ENCODE measurements at places on chromosomes 3 and 15. TPM values are rescaled to one million over a fixed set of nuclear protein-coding genes. Genes with fewer than 3 reads are reported as not detected.

DNA sequence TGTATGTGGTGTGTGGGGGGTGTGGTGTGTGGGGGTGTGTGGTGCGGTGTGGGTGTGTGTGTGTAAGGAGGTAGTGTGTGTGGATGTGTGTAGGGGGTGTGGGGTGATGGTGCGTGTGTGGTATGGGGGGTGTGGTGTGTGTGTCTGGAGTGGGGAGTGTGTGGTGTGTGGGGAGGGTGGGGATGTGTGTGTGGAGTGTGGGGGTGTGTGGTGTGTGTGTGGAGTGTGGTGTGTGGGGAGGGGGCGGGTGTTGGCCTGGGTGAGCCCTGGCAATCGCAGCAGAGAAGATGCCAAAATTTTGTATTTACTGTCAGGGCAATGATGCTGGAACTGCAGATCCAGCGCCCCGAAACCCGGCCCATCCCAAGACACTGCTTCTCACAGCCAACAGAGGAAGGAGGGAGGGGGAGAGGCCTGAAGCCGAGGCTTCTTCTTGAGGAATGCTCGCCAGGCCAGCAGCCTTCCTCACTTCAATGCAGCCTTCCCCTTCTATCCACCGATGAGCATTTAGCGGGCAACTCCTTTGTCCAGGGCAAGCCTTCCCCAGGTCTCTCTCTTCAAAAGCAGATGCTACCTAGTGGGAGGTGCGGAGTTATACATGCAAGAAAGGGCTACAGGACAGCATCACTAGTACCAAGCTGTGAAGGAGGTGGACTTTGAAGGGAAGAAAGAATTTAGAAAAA, 11.9 kb upstream of the SRP14 start:
- no peak for DNase-seq

DNA sequence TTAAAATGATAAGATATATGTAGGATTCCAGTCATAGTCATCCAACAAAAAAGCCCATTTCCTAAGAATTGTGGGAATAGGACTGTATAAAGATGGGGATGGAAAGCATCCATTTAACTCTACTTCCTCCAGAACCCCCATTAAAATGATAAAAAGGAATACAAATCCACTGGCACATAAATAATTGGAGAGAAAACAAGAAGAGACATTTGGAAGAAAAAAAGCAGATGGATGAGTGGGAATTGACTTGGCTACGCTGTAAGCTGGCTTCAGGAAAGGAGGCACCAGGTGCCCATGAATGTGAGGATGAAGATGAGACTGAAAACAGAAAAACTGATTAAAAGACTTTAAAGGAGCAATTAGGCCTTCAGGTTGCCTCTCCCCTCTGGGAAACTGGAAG, 91.8 kb downstream of the ST8SIA2 start:
- DNase-seq = no peak

GRCh38 chr15:74433592-74434262, at the start of gene SEMA7A:
Gene SEMA7A (minus strand): TSS chr15:74433958. CDS start chr15:74433918, 40 bp downstream.
- peak; percentile 51 for DNase-seq

DNA sequence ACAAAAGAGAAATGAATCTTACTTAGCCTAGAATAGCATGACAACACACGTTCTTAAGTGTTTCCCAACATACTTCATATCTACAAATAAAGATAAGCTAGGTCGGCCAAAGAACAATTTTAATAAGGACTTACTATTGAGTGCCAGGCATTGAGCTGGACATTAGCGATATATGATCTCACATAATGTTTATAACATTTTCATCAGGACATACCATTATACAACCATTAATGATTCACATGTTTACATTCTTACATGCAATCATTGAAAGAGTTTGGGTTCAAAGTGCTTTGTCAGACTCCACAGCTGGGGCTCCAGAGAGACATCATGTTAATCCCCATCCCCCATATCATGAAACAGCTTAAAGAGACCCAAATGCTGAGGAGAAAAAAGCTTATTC, 189.0 kb downstream of the STT3B start:
- no peak for DNase-seq

DNA sequence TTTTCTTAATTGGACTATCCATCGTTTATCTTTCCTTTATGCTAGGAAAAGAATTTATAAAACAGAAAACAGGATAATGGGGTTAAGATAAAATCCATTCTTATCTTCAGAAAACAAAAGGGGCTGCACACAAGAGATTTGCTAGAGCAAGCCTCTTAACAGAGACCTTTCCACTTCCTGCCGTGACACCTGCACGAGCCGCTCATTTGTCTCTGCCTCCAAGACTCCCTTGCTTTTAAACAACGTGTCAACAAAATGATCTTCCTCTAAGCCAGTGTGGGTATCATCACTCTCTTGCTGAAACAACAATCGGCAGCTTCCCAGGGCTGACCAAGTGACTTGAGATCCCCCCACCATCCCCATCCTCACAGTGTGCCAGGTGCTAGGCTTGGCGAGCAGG, 33.1 kb downstream of the GABRB3 start:
- DNase-seq = no peak

DNA sequence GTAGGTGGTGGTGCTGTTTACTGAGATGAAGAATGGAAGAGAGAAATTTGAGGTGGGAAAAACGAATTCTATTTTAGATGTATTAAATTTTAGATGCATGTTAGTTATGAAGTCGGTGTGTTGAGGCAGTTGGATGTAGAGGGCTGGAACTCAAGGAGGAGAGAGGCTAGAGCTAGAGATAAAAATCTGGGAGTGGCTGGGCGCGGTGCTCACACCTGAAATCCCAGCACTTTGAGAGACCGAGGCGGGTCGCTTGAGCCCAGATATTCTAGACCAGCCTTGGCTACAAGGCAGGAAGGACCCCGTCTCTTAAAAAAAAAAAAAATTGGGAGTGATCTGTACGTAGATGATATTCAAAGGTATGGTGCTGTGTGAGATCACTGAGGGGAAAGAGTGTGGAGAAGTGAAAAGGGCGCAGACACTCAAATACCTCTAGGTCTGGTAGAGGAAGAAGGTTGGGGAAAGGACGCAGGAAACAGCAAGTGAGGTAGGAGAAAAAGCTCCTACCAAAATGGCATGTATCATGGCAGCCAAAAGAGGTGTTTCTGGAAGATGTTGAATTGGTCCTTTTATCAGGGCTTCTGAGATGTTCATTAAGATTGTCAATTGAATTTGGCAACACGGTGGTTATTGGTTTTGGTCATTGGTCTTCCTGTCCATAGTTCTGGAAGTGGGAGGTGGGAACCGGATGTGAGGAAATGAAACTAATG, 1.8 kb downstream of the YEATS2 start:
- no peak for DNase-seq

GRCh38 chr3:48402281-48402732, 27.6 kb downstream of the PLXNB1 start:
- DNase-seq = no peak

DNA sequence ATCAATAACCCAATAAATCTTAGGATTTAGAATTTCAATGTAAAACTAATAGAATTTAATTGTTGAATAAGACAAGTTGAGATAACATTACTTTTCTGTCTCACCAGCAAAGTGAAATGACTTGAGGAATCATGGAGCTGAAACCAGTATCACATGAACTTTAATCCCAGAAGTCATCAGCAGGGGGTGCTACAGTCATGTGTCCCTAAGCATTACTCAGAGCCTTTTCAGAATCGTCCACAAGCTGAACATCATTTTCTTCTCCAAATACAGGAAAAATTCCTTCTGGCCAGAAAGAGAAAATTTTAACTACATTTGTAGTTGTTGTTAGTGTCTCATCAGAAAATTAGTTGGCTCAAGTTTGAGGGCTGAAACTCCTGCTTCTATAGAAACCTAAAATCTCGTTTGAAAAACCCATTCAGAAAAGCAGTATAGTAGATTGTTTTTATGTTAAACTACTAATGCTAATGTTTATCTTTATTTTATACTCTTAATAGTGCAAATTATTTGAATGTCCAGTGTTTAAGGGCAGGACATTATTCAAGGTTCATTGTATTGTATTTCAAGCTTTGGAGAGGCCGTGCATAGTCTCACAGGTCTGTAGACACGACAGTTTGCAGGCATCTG, 384.1 kb downstream of the PLOD2 start:
- no peak for DNase-seq

- no peak for DNase-seq
Observed at GRCh38 chr15:100847194-100847593, 32.4 kb upstream of the ALDH1A3 start.

- DNase-seq = no peak
Observed at GRCh38 chr15:59138243-59138642, 33.3 kb downstream of the CCNB2 start.

GRCh38 chr3:179558742-179559364, 3.9 kb upstream of the ACTL6A start:
- DNase-seq = peak; percentile 54

DNA sequence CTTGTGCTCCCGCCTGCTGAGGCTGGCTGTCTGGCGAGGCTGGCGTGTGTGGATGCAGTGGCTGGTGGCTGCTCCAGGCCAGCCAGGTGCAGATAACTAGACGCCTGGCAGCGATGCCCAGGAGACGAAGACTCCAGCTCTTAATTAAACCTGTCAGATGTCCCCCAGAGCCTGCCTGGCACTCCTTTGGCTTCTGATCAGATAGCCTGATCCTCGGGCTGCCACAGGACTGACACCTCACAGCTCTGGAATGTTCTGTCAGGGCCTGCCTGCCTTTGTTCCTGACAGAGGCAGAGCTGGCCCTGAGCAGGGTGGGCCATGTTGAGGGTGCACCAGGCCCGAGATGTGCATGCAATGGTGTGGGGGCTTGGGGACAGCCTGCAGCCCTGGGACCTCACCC, 36.5 kb downstream of the PLXNA1 start:
- no peak for DNase-seq

GRCh38 chr15:50137893-50138292, 18.9 kb upstream of the ATP8B4 start:
- DNase-seq = no peak

DNA sequence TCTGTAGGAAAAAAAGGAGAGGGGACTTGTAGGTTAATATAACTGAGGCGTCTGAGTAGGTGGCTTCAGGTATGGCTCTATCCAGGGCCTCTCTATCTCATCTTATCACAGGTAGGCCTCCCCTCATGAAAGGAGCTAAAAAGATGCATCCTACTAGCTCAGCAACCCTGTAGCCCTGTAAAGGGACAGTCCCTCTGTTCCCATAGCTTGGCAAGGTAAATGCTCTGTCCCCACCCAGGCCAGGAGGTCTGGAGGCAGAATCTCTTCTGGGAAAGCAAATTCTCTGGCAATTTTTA, 135.2 kb downstream of the CHSY1 start:
- DNase-seq = no peak

- DNase-seq = peak; percentile 87
Observed at GRCh38 chr3:48847504-48848423, at the start of gene PRKAR2A. Gene PRKAR2A (minus strand): TSS chr3:48847874. CDS start chr3:48847596, 278 bp downstream.

DNA sequence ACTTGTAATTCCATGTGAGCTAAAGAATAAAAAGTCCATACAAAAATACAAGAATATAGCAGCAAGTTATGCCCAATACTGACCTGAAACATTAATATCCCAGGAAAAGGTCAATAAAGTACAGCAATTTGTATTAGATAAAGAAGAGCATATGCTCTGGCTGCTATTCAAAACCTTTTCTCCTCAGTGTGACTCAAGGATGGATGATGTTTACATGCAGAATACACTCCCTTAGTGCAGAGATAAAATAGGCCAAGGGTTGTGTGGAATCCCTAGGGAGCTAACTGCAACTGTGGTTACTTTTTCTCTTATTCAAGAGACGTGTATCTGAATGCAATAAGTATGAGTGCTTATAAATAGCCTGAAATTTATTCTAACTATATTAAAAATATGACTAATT, 78.7 kb downstream of the SLC9A9 start:
- no peak for DNase-seq

- DNase-seq = no peak
Observed at GRCh38 chr3:67349551-67350174, 304.7 kb downstream of the SUCLG2 start.

Gene EIF4G1
- polyA plus RNA-seq = 242 TPM

Gene STRC
- polyA plus RNA-seq = 0.59 TPM

Gene EIF3J
- polyA plus RNA-seq = 135 TPM

Gene OCA2
- polyA plus RNA-seq = 8.2 TPM

Gene TMEM207
- 17.7 TPM for polyA plus RNA-seq

Gene SLC24A1
- polyA plus RNA-seq = 18.8 TPM

Gene TJP1
- 155 TPM for polyA plus RNA-seq

Data from renal cortex interstitium (tissue), 15 donors.